ENCODE measurements at places on chromosomes 2 and 18.
A peak's percentile ranks its signal among the peaks of the same experiment; 100 is the strongest.

- DNase-seq: no peak
These were observed 107.7 kb downstream of the ATL2 start for GRCh38 chr2:38269421-38269820.

DNA sequence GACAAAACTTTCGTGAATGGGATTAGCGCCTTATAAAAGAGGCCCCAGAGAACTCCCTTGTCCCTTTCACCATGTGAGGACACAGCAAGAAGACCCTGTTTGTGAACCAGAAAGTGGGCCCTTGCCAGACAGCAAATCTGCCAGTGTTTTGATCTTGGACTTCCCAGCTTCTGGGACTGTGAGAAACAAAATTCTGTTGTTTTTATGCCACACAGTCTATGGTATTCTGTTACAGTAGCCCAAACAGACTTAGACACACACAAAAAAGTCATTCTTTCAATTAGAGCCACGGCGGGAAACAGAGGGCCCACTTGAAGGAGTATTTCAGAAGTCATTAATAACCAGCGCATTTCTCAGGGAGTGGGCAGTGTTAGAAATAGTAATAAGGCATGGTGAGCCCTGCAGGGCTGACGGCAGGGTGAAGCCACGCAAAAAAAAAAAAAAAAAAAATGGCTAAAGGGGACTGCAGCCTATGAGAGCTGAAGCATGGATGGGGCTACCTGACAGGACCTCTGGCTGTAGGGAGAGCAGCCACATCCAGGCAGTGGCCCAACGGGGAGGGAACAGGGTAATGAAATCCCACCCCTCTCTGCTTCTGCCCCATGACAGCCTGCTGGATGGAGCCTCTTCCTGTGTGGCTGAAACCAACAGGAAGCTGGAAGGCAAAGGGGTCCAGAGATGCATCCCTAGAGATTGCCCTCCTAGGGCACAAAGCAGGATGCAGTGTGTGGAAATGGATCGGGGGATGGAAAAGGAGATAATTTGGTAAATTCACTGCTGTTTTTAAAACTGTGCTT lies 189.3 kb downstream of the KCNS3 start:
- DNase-seq: no peak

DNA sequence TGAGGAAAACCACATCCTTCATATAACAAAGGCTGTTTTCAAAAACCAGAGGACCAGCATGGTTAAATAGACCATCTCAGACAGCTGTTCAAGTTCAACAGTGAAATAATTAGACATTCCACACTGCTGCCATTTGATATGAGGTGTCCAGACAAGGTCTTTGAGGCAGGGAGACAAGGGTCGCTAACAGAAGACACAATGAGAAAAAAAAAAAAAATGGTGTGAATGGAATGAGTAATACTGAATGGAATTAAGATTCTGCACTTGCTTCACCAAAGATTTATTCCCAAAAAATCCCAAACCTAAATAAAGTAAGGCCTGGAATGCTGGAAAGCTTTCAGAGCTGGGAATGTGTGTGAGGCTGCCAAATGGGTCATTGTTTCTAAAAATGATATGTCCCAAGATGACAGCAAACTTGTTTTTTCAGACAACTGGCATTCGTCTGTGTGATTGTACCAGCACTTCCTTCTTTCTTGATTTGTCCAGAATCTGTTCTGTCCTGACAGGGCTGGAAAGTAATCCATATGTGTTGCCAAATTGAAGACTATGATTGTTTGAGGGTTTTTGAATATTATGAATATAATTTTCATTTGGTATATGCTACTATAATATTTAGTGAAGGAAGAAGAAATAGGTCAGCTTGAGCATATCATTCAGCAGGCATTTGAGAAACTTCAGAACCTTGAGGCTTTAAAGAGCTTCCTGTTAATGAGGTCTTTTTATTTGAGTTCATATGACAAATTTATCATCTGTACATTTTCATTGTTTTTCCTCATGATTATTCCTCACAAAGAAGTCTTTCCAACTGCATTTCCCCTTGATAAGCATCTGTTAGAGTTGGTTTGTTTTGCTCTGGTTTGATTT lies 85.2 kb upstream of the ITGA4 start:
- peak; percentile 40 for DNase-seq

DNA sequence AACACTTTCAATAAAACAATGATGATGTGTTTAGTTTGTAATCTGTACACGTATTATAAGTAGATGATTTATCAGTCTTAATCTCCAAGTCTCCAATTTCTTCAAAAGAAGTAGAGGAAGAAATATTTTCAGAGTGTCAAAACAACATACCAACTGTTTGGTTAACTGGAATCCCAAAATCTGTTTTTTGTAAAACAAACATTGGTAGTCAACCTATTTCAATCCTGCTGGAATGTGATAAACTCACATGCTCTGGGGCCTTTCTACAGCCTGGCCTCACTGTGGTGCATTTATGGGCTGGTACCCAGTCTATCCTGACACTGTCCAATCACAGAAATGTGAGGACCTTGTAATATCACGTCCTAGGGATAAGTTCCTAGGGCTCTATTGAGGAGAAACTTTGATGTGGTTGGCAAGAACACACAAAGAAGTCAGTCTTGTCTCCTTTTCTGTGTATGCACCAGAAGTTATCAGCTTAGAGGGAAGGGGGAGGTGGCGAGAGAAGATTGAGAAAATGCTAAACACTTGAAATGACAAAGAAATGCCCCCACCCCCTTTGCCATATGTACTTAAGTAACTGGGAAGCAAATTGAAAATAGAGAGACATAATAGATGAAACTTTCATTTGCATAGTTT lies 47.2 kb downstream of the PRKRA start:
- DNase-seq: no peak

GRCh38 chr18:75723521-75724340 lies 296.2 kb upstream of the SMIM21 start:
- DNase-seq: no peak

DNA sequence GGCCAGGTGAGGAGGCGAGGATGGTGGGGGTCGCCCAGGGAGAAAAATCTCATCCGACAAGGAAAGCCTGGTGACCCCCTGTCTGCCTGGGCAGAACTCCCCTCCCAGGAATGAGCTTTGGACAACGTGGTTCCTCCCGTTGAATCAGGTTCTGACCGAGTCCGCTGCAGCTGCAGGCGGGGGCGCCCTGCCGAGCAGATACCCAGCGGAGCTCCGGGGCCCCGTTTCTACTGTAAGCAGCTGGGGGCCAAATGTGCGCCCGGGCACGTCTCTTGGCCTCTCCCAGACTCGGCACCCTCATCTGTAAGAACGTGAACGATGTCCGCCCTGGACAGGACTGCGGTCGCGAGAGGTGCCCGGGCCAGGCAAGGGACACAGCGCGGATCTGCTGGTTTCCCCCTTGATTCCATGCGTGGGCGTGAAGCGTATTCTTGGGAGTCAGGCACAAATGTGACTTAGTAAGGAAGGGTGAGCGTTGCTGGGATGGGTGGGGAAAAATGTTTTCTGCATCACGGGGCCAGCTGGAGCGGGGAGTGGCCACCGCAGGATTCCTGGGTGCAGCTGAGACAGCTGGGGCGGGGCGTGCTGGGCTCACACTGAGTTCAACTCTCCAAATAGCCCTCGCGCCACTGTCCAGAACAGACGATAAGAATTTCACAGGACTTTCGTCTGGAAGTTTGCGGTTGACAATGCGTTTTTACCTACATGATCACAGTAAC lies 20.2 kb upstream of the TUBB6 start:
- DNase-seq: peak; percentile 93

DNA sequence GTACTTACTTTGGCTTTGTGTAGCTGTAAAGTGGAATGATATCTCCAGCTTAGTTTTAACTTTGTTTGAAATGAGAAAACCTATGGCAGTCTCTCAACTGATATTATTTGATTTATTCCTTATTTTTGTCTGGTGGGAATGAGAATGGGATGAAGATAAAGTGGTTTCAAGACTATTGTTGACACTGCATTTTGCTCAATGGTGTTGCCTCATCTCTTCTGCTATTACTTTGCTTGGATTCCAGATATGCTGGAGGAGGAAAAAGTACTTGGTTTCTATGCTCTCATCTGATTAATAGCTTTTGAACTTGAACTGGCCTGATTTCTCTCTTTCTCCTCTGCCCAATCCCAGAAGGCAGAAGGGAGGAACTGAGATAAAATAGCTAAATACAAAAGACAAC lies 198.2 kb downstream of the CTNNA2 start:
- no peak for DNase-seq

- no peak for DNase-seq
These were observed 42.4 kb downstream of the MEIS1 start for GRCh38 chr2:66477135-66477842.

DNA sequence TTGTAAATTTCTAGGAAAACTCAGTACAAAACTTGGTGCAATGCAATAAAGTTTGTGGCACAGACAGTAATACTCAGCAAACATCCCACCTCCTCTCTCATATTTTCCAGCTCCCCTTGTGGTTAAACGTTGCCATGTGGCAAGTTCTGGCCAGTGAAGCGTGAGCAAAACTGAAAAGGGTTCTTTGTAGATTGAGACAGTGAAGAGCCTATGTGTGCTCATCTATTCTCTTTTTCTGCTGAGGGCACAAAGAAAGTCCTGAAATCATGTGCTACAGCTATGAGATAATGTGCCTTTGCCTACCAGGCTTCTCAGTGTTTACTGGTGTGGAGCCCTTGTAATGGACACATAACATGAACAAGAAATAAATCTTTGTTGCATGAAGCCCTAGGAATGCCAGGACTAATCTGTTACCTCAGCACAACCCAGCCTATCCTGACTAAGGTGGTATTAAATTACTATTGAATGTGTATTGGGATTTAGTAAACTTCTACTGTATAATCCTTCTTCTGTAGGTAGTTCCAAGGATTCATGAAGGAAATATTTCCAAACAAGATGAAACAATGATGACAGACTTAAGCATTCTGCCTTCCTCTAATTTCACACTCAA lies 13.0 kb upstream of the TYMS start:
- no peak for DNase-seq

GRCh38 chr2:150873396-150873772 lies 385.9 kb upstream of the RND3 start:
- no peak for DNase-seq

Data from hepatic stellate cell (primary cell).